ENCODE measurements at places on chromosomes 1 and 21. TPM values are rescaled to one million over a fixed set of nuclear protein-coding genes. Genes with fewer than 3 reads are reported as not detected.

The KCNK2 gene
- polyA plus RNA-seq: 2.8 TPM

The CFHR2 gene
- polyA plus RNA-seq: not detected

The SLC44A3 gene
- 3.8 TPM for polyA plus RNA-seq

DNA sequence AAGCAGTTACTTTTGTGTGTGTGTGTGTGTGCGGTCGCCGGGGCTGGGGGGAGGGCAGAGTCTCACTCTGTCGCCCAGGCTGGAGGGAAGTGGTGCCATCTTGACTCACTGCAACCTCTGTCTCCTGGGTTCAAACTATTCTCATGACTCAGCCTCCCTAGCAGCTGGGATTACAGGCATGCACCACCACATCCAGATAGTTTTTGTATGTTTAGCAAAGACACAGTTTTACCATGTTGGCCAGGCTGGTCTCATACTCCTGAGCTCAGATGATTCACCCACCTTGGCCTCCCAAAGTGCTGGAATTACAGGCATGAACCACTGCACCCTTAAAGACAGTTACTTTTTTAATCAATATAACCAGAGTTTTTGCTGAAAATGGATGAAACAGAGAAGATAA is 207.0 kb downstream of the PTPRC start:
- DNase-seq: no peak

The CRB1 gene
- 0.21 TPM for polyA plus RNA-seq

DNA sequence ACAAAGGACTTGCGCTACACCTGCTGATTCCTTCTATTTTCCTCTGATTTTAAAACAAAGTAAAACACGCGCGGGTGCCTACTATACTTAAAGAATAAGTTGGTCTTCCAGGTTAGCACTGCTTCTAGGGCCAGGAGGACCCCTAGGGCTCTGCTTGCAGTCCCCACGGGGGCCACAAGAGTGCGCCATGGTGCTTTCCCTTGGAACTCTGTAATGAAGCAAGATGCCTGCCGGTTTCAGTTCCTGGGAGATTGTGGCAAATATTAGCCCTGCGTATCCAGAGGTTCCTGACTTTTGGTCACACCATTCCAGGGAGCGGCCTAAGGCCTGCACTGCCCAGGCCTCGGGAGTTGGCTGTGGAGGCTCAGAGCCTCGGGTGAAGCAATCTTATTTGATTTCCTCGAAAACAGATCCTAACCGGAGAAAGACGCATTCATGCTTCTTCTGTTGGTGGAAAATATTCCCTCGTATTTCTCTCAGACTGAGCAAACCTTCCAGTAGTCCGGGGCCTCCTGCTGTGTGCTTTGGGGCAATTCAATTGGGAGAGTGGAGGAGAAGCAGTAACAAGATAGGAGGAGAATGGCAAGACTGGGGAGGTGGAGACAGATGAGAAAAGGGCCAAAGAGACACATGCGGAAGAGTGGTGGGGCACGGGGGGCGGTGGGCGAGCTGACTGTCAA is 25.3 kb downstream of the ADAM30 start:
- DNase-seq: peak; percentile 66

The DNAI4 gene
- 2.6 TPM for polyA plus RNA-seq

The CYP4B1 gene
- polyA plus RNA-seq: not detected

DNA sequence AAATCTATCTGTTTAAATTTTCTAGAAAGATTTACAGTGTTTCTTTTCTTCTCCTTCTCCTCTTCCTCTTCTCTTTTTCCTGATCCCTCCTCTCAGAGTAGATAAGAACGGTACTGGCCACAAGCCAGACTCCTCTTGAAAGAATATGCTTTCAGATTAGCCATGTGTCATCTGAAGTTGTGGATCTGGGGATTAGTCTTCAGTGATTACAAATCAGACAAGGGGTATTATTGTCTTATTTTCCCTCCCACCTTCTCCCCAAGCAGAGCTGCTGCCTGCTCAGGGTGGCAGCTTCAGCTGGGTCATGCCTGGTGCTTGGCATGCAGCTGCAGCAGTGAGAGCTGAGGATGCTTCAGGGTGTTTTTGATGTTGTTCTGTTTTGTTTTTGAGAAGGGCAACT is 42.7 kb downstream of the SGIP1 start:
- DNase-seq: no peak

The COL6A1 gene
- 662 TPM for polyA plus RNA-seq

DNA sequence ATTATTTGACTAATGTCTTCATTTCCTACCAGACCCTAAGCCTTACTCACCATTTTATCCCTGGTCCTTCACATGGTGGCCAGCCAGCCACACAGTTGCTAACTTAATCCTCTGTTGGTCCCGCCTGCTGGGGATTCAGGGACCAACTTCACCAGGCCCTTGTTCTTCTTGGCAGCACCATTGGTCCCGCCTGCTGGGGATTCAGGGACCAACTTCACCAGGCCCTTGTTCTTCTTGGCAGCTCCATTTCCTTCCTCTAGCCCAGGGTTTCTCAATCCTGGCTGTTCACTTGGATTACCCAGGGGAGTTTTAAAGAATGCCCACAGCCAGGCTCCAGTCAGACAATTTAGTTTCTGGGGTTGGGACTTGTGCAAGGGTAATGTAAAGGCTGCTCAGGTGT is 233.1 kb upstream of the CSF3R start:
- DNase-seq: no peak

The RIMKLA gene
- 0.89 TPM for polyA plus RNA-seq

DNA sequence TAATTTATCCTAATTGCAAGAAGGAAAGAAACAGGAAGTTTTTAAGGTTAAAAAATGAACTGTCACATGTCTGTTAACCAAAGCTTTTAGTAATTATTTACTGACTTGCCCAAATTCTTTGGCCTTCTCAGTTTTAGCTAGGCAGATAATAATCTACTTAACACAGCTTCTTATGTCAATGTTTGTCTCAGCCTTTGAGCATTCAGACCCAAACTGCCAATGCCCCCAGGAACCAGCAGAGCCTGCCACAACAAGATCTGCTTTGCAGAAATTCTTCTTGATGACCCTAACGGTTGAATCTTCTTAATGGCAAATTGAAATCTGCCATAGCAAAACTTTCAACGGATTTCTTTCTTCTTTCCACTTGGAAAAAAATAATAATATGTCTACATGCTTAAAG is 792.4 kb upstream of the ADGRL2 start:
- DNase-seq: no peak

DNA sequence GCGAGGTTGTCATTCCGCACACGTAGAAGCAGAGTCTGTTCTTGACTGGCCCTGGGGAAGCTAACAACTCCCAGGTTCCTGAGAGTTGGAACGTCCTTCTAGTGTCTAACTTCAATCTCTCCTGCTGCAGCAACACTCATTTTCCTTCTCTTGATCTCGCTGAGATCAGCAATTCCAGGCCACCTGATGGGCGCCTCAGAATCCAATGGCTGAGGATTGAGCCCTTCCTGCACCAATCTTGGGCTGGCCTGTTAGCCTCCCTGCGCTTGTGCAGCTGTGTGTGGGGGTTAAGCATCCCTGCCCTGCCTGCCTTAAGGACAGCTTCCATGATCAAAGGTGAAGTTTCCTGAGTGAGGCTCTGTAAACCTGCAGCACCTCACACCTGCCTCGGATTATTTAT is 87.9 kb downstream of the SYT2 start:
- DNase-seq: no peak

- DNase-seq: no peak
Measured at GRCh38 chr1:162475089-162475488, 22.5 kb upstream of the UHMK1 start.

- DNase-seq: no peak
Measured at GRCh38 chr1:86776108-86776507, 71.7 kb downstream of the SH3GLB1 start.

DNA sequence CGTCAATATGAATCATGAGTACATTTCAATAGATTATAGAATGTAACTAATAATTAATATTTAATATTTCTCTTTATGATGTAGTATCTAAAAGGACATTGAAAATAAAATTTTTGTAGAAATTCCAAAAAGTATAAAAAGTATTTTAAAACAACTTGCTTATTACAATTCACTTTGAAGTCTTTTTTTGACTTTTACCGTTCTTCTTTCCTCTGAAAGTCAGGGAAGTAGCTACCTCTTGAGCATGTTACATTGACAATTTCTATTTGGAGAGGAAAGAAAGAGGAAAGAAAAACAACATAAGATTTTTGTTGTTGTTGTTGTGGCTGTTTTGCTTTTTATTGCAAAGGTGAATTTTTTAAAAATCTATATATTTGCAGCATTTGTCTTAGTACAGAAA is 1.3 kb downstream of the PTPRC start:
- DNase-seq: no peak

- no peak for DNase-seq
Measured at GRCh38 chr1:246147524-246148461, 359.3 kb downstream of the SMYD3 start.

GRCh38 chr1:205687242-205687641 is 6.9 kb upstream of the SLC45A3 start:
- no peak for DNase-seq

The UQCRHL gene
- polyA plus RNA-seq: 1.7 TPM

The MFAP2 gene
- polyA plus RNA-seq: 130 TPM

GRCh38 chr1:61282387-61282786 is 200.0 kb downstream of the NFIA start:
- no peak for DNase-seq

DNA sequence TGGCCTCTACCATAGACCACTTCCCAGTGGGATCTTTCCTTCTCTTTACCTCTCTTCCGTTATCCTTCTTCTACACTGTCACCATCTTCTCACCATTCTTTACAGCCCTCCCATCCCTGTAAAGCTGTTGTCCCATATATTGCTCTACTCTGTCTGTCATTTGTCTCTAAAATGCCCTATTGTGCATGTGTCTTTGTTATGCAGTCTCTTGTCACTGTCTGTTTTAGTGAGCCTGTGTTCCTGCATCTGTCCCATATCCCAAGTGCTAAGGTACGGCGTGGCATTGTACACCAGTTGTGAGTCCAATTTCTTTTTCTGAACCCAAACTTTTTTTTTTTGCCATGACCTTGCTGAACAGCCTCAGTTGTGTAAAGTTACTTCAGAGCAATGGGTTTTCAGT is 8.8 kb upstream of the ZBTB18 start:
- DNase-seq: no peak

Data from muscle of back (tissue), 13 donors.